ENCODE measurements at places on chromosomes 2 and 18.

DNA sequence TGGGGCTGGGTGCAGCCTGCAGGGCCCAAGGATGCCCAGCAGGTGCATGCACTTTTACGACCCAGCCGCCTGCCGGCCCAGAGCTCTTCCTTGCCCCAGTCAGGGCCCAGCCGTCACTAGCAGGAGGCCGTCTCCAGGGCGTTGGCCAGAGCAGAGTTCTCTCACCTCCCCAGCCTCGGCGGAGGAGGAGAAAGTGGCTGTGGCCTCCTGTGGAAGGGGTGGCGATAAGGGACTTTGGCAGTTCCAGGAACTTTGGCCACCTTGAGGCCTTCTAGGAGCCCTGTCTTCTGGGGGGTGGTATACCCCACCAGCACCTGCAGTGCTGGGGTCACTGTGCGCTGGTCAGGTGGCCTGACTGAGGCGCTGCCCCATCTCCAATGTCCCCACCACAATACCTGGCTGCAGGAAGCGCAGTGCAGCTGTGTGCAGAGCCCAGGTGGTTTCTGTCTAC is 22.0 kb downstream of the NPPC start:
- DNase-seq, result no peak

DNA sequence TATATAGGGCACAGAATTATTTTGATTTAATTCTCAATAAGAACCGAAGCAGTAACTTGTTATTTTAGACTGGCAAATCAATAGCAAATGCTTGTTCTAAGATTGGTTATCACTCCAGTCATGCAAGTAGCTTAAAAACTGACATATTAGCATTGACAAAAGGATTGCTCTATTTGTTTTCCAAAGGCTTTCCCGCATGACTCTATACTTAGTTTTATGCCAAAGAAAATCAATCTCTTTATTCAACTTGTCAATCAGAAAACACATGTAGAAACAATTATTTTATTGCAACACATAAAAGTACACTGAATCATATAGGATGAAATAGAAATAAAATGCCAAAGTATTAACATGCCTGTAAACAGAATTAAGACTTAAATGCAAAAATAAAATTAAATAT is 108.4 kb downstream of the AFF3 start:
- no peak for DNase-seq

- DNase-seq, result no peak
These were observed 4.0 kb upstream of the RMC1 start for GRCh38 chr18:23499291-23499781.

DNA sequence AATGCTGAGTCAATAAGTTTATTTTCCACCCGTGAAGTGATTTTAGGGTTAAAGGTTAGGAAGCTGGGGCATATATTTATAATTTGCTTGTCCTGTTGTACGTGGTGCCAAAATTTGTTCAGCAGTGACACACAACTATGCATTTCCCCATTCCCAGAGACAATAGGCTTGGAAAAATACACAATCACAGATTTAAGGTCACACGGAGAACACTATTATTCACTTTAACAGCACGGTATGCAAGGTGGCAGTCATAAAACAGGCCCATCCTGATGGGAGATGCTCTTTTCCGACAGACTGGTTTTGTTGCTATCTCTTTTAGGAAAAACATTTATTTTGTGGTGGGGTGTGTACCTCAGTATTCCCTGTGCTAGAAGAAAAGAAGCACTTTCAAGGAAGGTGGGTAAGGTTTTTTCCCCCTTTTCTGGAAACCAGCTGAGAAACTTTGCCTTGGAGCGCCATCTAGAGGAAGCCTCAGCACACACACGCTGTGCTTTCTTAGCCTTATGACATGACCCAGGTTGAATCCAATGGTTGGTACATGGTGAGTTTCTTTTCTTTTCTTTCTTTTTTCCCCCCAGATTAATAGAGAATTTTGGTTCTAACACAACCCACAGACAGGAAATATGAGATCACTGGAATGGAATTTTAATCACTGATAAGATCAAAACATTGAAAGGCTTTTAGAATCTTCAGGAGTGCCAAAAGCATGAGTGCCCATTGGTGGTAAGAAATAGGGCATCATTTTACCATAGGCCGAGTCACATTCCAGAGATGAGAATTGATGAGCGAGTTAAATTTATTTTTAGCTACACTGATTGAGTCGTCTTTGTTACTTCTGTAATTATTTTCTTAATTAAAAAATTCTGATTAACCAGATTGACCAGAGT is 332.1 kb downstream of the AGPS start:
- no peak for DNase-seq

DNA sequence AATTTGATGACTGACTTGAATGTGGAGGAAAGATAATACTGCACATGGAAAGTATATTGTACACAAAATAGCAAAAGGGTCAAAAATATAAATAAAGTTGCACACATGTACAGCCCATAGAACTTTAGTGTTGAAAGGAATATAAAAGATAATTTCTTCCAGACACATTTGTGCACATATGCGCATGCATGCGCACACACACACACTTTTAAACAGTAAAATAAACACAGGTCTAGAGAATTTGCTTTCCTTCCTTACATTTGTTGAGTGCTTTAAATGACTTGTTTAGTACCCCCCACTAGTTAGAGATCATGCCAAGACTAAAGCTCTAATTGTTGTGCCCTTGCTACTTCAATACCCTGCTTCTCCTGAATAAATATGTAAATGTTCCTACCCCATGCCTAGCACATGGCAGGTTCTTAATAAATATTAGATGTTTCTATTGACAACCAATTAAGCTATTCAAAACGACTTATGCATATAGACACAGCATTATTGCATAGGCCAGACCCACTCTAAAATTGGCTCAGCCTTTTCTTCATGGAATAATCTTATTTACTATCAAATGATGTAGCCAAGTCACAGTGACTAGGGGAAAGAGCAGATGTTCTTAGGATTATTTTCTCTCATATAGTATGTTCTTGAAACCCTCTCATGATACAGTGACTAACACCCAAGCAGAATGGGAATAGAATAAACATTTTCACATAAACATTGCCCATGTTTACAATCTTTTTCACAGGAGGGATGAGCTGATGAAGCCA is 165.5 kb upstream of the ACVR2A start:
- no peak for DNase-seq

DNA sequence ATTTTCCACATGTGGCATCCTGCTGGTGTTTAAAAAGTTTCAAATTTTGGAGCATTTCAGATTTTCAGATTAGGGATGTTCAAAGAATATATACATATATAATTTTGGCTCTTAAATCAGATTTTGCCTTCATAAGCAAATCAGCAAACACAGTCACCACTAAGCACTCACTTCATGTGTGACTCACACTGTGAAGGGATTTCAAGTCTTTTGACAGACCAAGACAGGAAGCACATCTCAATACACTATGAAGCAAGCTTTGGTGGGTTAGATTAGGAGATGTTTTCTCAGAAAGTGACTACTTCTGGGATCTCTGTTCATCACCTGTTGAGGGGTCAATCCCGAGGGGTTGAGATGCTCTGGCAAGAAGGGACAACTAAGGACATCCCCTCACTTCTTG is 227.8 kb upstream of the RBBP8 start:
- no peak for DNase-seq

DNA sequence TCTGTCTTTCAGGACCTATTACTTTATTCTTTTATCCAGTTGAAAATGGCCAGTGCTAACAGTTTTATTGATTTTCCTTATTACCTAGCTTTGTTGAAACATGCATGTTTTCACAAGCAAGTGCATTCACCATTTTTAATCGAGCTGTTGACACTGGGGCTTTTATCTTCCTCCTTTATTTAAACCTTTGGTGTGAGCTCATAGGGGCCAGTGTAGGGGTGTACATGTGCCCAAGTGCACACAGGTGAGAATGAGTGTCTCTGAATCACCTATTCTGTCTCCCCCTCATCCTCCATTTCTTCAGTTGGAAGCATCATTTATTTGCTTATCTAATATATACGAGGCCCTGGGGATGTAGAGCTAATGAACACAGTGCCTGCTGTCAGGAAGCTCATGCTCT is 199.1 kb downstream of the PRKCE start:
- no peak for DNase-seq

- DNase-seq, result peak; percentile 50
These were observed 784.1 kb upstream of the FANCL start for GRCh38 chr2:59025157-59025757.

- DNase-seq, result peak; percentile 17
These were observed 32.6 kb upstream of the NPC1 start for GRCh38 chr18:23618862-23619387.

DNA sequence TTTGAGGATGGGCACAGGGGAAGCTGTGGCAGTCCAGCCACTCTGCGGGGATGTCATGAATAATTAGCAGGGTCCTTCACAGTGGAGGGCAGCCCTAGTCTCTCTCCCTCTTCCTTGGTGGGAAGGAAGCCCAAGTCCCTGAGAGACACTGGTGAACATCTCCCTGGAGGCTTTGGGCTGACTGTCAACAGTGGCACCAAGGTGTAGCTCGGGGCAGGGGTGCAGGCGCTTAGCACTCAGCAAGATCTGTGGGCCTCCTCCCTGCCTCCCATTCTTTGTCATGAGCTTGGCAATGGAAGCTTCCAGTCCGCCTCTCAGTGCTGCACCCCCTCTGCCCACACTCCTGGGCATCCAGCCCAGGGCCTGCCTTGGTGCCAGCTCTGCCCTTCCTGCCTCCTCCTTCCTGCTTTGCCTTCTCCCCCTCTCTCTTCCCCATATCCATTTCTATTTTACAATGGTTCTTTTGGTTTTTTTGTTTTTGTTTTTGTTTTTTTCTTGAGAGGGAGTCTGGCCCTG is 59.4 kb downstream of the STEAP3 start:
- no peak for DNase-seq

- DNase-seq, result no peak
These were observed 20.4 kb downstream of the MSH6 start for GRCh38 chr2:47803363-47803762.

DNA sequence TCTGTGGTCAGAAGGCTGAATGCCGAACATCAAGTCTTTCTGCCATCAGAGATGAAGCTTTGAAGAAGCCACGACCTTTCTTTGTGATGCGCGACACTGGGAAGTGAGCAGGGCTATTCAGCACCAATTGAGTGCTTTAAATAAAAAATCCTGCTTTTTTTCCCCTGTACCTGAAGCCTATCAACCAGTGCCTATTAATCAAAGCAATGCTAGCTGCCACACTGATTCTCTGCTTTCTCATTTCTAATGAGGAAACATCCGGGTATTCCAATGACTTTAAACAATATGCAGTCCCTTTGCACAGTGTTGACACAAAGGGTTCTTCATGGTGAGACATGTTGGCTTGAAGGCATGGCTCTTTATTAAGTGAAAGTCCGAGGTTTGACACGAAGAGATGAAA is 88.0 kb downstream of the GALR1 start:
- DNase-seq, result no peak

GRCh38 chr2:168087401-168087800 is 160.0 kb downstream of the STK39 start:
- DNase-seq, result no peak

All from activated B cell treated with CpG ODN at 0.5 μM for 24 hours (primary cell).